ENCODE measurements at places on chromosomes 3 and 15.

- DNase-seq, result no peak
Measured at GRCh38 chr3:121974601-121975111, 47.4 kb downstream of the ILDR1 start.

- DNase-seq, result no peak
Measured at GRCh38 chr3:69320871-69321271, 65.0 kb downstream of the FRMD4B start.

DNA sequence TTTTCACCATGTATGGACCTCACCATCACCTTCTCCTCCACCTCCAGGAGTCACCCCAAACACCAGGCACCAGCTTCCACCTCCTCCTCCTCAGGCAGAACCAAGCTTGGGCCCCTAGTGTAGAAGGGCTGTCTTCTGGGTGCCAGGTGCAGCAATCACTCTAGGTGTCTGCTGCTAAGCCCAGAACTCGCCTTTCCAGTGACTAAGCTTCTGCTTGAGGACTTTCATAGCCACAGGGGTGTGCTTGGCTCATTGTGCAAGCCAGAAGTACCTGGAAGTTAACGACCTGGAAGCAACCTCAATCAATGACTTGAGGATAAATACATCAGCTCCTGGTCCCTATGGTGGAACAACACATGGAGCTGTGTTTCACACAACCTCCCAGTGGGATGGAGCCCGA is 49.8 kb upstream of the PXYLP1 start:
- no peak for DNase-seq

DNA sequence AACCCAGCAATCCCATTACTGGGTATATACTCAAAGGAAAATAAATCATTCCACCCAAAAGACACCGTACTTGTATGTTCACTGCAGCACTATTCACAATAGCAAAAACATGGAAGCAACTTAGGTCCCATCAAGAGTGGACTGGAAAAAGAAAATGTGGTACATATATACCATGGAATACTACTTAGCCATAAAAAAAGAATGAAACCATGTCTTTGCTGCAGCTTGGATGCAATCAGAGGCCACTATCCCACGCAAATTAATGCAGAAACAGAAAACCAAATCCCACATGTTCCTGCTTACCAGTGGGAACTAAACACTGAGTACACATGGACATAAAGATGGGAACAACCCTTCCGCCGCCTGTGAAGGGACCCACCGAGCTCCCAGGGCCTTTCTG is 34.2 kb downstream of the UACA start:
- DNase-seq, result no peak

DNA sequence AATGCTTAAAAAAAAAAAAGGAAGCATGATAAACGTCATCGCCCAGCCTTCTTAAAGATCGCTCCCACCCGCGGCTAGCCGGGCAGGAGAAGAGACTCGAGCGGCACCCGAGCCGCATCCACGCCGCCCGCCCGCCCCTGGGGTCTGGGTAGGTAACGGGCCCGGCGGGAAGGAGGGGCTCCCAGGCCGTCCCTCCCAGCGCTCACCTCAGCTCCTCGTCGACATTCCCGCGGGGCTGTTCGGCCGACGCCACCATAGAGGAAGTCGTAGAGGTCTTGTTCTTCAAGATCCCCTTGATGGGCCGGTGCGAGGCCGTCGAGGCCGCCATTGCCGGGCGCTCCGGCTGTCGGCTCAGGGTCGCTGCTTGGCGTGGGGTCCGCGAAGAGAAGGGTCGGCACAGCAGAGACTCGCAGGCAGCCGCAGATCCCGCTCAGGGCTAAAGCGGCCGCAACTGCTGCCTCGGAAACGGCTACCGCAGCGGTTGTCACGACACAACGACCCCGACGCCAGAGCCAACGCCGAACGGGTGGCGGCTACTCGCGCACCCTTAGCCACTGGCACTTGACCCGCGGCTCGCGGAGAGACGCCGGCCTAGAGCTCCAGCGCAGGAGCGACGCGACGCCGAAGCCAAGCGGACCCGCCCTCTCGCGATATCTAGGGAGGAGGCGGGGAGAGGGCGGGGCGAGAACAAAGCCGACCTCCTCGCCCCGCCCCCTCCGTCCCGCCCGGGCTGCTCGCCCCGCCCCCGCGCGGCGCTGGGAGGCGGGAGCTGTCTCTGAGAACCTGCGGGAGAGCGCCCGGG is at the start of gene PPP1R2:
Gene PPP1R2, minus strand, starts transcription at position 628 of the 802 bp plus-strand sequence. Its CDS starts 300 bp downstream, at position 328.
- peak; percentile 96 for DNase-seq

DNA sequence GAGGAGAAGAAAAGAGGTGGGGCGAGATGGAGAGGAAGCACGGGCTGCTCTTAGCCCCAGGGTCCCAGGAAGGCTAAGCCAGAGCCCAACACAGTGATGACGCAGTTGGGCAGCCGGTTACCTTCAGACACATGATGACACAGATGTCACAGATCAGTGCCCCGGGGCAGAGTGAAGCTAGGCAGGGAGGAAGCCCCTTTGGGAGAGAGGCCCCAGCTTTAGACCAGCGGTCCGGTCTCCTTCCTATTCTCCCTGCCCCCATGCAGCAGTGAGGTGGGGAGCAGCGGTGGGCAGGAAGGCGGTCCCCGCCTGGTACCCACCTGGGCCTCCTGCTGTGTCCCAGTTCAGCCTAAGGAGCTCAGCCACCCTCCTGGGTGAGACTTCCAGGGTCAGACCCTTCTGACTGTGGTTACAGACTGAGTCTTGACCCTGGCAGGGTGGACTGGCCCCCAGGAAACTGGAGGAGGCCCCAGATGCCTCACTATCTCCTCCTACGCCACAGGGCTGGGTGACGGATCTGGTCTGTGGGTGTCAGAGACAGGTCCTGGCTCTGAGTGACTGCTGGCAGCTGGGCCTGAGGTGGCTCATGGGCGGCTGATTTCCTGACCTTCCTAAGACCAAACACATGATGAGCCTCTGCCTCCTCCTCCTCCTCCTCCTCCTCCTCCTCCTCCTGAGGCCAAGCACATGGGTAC is 38.8 kb upstream of the LINGO1 start:
- no peak for DNase-seq

GRCh38 chr3:139313921-139314320 is 29.9 kb upstream of the MRPS22 start:
- DNase-seq, result no peak

DNA sequence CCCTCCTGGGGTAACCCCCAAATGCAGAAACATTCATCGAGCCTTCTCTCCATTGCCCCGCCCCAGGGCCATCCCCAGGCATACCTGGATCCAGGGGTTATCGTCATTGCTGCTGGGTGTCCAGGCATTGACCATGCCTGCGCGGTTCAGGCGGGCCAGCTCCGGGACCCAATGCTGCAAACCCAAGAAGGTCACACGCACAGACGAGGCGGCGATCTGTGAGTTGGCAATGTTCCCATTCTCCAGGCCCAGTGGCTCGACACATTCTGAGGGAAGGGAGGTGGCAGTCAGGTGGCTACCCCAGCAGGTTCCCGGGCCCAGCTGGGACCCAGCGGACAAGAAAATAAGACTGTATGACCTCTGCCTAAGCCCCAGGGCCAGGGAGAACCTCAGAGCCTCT is 6.1 kb downstream of the MFGE8 start:
- no peak for DNase-seq

GRCh38 chr15:45630917-45631691 is 3.7 kb upstream of the SQOR start:
- no peak for DNase-seq

DNA sequence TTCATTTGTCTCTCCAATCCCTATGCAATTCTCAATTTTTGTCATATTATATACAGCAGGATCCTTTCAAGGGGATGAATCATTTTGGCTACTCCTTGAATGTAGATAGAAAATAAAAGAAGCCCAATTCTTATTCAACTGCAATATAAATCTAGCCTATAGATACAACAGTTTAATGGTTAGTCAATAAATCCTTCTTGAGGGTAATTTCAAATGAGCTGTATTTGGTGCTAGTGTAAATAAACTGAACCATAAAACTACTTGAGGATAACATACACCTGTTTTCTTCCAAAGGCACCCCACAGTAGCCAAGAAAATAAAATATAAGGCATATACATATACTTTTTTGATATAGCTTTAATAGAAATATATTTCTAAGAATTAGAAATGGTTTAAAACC is 830.3 kb downstream of the ROBO1 start:
- no peak for DNase-seq

Data from sciatic nerve (tissue), 2 donors.